Foreskin keratinocyte (primary cell): ENCODE measurements at places on chromosomes 7 and 10. TPM values are rescaled to one million over a fixed set of nuclear protein-coding genes. Genes with fewer than 3 reads are reported as not detected.

The AKR1C8 gene
- total RNA-seq, result not detected in 2 replicates

The ZCCHC24 gene
- 0.67 and 1.2 TPM in 2 replicates for total RNA-seq

The OPN4 gene
- not detected in 2 replicates for total RNA-seq

The DYNC1I1 gene
- 0.10 and 0.21 TPM in 2 replicates for total RNA-seq

The KCNMA1 gene
- 2.8 and 3.9 TPM in 2 replicates for total RNA-seq

The ITGA8 gene
- total RNA-seq, result not detected in 2 replicates

The DMBT1 gene
- total RNA-seq, result 0.04 and 0.07 TPM in 2 replicates

The CALML3 gene
- 2.7 and 4.7 TPM in 2 replicates for total RNA-seq

The EBF3 gene
- 0.03 and 0.04 TPM in 2 replicates for total RNA-seq

The ABCC2 gene
- 0.82 and 0.92 TPM in 2 replicates for total RNA-seq

The CPVL gene
- 1.5 and 3.2 TPM in 2 replicates for total RNA-seq

The GPR15LG gene
- total RNA-seq, result 0.32 TPM in 1 of 2 replicates, not detected in the other
